Stimulated activated CD8-positive, alpha-beta memory T cell treated with anti-CD3 and anti-CD28 coated beads, Interleukin-4, amount 100 ng/mL, for 1 hour (primary cell): ENCODE measurements at places on chromosomes 7 and 10.
A peak's percentile ranks its signal among the peaks of the same experiment; 100 is the strongest.

DNA sequence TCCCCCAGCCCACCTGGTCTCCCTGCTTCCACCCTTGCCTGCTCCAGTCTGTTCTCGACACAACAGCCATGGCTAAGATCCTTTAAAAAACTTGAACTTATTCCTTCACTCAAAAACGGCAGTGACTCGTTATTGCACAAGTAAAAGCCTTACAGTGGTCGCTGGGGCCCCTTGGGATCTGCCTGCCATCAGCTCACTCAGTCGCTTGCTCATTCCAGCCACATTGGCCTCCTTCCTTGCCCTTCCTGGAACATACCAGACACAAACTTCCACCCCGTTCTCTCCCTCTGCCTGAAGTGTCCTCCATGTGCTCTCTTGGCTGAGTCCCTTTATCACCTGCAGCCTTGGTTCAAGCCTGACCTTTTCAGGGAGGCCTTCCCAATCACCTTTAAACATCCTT is 4.7 kb downstream of the CCNY start:
- no peak for DNase-seq

GRCh38 chr10:79410315-79411094 is 34.9 kb downstream of the ZCCHC24 start:
- no peak for DNase-seq

GRCh38 chr10:100727808-100728207 is 17.6 kb upstream of the PAX2 start:
- DNase-seq, result no peak

DNA sequence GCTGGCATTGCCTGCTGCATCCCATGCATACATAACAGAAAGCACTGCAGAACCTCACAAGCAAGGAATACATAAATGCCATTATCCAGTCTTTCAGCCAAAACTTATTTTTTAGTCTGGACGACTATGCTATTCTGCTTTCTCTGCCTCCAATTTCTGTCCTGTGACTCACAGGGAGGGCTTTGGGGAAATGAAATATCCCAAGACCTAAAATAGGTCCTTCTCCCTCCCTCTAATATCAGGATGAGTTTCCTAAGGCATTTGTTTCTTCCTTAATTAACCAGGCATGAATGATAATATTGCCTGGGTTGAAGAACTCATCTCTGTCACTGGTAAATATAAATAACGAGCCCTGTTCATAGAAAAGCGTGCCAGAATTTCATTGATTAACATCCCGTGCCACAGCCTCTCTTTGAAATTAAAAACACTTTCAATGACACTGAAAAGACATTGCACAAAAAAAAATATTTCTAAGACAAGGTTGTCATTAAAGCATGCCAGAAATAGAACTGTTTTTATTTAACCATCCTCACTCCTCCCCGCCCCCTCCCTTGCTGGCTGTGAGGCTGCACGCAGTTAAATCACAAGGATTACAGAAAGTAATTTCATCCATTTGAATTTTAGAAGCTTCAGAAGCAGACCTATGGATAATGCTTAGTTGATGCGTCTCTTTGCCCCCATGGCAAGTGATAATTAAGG is 103.0 kb upstream of the ANKRD1 start:
- DNase-seq, result no peak

DNA sequence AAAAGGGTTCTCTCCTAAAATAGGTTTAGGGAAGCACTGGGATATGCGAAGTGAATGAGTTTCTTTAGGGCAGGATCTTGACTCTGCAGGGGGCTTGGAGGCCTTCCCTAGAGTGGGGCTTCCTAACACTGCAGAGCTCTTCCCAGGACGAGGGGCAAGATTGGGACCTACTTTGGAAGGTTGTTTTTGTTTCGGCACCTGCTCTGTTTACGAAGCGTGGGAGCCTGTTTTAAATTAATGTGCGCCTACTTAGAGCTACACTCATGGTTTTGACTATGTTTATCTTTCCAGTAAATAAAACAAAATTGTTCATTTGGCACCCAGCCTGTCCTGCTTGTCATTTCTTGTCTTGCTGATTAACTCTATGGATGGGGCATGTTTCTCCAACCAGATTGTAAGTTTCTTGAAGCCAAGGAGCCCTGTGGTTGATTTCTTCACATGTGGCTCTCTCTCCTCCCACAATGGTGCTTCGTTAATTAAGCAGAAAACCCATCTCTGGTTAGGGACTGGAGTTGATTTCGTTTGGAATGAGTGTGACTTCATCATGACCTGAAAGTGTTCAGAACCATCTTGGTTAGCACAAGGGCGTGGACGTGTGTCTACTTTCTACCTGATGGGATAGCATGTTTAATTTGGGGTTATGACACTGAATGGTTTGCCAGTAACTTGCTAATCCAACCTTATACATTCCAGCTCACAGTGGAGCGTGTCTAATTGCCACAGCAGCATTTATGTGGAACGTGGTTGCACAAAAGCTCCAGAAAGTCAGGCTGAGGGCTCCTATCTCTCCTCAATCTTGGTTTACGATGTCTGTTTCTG is 98.1 kb downstream of the TCF7L2 start:
- no peak for DNase-seq

DNA sequence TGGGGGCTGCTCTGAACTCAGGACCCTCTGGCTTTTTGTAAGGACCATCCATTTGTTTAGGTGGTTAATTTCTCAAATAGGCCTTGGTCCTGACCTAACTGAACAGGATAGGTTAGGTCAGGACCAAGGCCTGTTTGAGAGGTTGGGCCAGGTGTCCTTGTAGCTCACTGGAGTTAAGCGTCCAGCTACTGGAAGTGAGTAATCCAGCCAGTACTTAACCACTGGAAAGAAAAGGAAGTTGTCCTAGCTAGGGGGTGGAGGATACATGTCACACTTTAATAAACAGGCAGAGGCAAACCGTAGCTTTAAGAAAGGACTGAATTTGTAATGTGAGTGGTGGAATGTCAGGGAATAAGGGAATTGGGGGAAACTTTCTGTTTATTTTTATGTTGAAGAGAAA is 96.0 kb downstream of the GPR85 start:
- no peak for DNase-seq

- no peak for DNase-seq
These were observed 35.0 kb upstream of the ARHGAP12 start for GRCh38 chr10:31963589-31963980.

DNA sequence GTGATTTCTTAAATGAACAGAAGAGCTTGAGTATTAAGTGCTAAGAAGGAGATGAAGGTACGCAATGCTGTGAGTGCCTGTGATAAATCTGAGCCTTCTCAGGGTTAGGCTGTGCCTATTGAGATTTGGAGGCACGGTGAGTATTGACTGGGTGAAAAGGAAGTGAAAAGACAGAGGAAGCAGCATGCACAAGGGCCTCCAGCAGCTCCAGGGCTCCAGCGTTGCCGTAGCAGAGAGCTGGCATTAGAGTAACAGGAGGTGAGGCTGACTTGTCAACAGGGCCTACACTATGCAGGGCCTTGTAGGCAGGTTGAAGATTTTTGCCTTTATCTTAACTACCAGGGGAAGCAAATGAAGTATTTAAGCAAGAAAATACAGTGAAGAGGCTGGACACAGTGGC is 54.1 kb upstream of the PDCD4 start:
- DNase-seq, result no peak

DNA sequence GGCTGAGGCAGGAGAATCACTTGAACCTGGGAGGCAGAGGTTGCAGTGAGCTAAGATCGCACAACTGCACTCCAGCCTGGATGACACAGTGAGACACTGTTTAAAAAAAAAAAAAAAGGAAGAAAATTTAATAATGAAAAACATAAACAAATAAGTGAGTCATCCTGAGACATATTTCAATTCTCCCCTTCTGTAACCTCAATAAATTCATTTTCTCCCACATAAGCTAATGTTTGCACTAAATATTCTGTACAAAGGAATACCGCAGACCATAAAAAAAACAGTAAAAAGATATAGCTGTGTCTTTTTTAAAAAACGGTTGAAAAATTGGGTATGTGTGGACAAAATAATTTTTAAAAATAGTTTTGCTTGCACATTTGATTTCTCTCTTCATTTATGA is 654.0 kb downstream of the KCNMA1 start:
- DNase-seq, result no peak

GRCh38 chr7:25322473-25322872 is 94.2 kb upstream of the NPVF start:
- no peak for DNase-seq

DNA sequence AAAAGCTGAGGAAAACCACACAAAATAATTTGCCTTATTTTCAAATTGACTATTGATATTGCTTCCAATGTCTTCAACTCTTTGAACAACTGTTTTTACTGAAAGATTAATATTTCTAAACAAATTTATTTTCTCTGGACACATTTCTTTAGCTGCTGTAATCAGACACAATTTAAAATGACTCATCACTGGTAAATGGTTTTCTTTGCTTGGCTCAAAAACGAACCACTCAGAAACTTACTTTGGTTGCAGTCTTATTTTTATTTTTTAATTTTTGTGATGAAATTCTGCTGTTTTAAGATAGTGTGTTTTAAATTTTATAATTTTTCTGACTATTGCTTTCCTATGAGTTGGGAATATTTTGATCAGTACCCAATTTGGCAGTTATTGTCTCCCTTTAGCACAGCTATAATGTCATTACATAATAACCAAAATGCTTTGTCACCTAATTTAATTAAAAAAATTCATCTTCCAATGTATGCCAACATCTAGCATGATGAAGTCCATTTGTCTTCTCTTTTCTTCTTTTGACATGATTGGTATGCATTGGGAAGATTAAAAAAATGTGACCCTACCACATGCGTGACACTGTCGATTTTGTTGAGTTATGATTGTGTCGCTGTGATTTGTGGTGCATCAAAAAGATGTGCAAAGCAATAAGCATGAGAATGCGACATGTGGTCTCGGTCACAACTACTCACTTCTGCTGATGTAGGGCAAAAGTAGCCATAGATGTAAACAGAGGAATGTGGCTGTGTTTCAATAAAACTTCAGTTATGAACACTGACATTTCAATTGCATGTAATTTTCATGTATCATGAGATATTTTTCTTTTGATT is 222.3 kb downstream of the SUGCT start:
- no peak for DNase-seq

DNA sequence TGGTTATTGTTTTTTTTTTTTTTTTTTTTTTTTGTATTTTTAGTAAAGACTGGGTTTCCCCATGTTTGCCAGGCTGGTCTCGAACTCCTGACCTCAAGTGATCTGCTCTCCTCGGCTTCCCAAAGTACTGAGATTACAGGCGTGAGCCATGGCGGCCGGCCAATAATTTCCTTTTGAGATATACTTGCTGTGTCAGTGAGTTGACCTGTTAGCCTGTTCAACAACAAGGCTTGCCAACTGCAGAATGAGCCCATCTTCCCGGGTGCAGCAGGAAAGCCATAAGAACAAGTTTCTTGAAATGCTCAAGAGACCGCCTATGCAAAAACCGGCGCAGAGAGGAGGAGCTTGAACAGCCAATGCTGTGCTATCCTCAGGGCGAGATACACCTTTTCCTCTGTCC is 112.5 kb downstream of the PRPF18 start:
- DNase-seq, result no peak

DNA sequence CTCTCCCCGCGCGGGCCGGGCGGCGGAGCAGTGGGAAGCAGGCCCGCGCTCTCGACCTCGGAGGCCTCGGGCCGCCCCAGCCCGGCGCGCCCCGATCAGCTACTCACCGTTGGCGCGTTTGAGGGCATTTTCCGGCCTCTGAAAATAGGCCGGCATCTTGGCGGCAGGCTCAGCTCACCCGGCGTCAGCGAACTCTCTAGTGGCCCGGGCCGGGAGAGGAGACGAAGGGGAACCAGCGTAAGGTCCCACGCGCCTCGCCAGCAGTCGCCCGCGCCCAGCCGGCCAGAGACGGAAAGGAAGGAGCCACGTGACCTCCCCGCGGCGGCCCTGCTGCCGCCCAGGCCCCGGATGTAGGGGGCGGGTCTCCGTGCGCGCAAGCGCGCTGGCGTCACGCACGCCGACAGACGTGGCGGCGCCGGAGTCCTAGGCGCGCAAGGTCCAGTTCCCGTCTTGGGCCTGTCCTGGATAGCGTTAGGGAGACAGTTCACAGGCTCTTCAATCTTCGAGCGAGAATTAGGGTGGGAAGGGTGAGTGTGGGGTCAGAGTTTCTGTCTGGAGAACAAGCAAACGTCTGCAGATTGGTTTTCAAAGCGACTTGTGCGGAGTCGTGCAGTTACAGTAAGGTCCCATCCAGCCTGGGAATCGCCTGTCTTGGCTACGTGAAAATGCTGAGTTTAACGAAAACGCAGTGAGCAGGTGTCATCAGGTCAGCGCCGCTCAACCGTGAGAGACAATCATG is at the start of gene EIF3A:
Gene EIF3A (minus strand): TSS at position 297 of the 739 bp plus-strand sequence. CDS start 141 bp downstream, at position 156.
- peak; percentile 78 for DNase-seq

- DNase-seq, result no peak
These were observed 72.4 kb upstream of the PDE1C start for GRCh38 chr7:32142649-32143048.

DNA sequence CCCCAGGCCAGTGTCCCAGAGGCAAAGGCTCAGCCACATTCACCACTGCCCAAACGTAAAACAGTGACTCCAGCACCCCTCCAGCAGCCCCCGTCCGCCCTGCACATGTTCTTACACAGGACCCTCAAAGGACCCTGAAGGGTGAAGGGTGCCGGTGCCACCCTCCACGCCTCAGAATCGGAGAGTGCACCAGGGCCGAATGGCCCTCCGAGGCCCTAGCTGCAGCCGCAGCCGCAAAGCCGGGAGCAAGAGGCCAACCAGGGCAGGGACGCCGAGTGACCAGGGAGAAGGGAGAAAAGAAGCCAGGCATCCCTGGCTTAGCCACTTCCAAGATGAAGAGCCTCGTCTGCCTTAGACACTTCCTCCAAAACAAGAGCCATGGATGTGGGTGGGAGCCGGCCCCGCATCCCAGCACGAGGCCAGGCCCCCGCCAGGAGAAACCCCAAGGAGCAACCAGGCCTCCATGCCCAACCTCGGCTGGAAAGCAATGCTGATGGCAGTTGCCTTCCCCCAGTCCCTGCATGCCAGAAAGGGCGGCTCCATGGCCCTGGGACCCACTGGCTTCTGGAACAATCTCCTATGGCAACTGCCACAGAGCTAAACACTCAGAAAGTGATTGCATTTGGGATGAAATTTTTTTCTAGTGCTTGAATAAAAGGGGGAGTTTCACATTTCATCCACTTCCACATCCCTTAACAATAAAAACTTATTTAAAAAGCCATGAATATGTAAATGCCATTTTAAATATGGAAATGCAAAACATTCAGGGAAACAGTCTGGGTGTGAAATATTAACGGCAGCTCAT is 92.3 kb downstream of the MAD1L1 start:
- DNase-seq, result no peak

- no peak for DNase-seq
These were observed 33.7 kb upstream of the TMEM26 start for GRCh38 chr10:61486738-61487396.

DNA sequence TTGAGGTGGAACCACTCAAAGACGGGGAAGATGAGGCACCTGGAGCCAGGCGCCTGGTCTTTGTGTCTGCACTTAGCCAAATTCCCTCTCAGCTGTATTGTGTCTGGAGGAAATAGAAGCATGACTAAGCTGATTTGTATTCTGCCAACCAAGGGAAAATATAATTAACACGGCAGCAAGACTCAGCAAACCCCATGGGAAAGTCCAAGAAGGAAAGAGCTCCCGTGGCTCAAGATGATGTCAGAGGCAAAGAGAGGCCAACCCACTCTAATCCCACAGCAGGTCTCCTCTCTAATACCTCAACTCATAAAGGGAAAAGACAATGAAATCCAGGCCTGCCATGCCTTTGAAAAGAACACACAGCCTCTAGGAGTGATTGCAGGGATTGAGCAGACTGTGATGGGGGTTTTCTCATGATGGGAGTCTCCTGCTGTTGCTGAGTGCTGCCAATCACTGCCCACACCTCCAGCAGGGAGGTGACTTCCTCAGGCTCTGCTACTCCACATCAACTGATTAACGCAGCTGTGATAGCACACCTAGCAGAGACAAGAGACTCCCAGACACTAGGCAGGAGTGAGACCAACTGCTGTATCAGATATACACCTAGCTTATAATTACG is 255.5 kb upstream of the C7orf33 start:
- no peak for DNase-seq
